ENCODE measurements at places on chromosomes 16 and 17.

DNA sequence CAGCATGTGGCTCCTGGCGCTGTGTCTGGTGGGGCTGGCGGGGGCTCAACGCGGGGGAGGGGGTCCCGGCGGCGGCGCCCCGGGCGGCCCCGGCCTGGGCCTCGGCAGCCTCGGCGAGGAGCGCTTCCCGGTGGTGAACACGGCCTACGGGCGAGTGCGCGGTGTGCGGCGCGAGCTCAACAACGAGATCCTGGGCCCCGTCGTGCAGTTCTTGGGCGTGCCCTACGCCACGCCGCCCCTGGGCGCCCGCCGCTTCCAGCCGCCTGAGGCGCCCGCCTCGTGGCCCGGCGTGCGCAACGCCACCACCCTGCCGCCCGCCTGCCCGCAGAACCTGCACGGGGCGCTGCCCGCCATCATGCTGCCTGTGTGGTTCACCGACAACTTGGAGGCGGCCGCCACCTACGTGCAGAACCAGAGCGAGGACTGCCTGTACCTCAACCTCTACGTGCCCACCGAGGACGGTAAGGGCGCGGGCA, 645 bp downstream of the NLGN2 start:
- DNase-seq = no peak

- DNase-seq = no peak
Observed at GRCh38 chr16:27330542-27330941, 16.8 kb downstream of the IL4R start.

GRCh38 chr17:13865650-13866049, 203.7 kb upstream of the COX10 start:
- DNase-seq = no peak

GRCh38 chr17:32907583-32907982, 20.4 kb upstream of the TMEM98 start:
- DNase-seq = no peak

- DNase-seq = no peak
Observed at GRCh38 chr17:36546418-36547093, 1.8 kb downstream of the GGNBP2 start.

DNA sequence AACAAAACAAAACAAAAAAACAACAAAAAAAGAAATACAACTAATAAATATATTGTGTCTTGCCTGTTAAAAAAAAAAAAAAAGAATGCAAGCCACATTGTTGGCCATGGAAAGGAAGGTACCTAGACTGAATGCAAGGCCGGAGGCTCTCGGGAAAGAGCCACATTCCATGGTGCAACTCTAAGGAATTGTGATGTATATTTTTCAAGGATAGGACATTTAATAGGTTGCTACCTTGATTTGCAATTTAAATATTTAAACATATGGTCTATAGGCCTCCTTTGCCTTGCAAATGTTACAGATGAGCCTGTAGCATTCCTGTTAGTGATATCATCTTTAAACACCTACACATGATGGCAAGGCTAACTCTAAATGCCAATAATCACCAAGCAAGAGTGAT, 650.9 kb downstream of the TOX3 start:
- DNase-seq = no peak

GRCh38 chr16:72785171-72785570, 262.8 kb downstream of the ZFHX3 start:
- DNase-seq = no peak

DNA sequence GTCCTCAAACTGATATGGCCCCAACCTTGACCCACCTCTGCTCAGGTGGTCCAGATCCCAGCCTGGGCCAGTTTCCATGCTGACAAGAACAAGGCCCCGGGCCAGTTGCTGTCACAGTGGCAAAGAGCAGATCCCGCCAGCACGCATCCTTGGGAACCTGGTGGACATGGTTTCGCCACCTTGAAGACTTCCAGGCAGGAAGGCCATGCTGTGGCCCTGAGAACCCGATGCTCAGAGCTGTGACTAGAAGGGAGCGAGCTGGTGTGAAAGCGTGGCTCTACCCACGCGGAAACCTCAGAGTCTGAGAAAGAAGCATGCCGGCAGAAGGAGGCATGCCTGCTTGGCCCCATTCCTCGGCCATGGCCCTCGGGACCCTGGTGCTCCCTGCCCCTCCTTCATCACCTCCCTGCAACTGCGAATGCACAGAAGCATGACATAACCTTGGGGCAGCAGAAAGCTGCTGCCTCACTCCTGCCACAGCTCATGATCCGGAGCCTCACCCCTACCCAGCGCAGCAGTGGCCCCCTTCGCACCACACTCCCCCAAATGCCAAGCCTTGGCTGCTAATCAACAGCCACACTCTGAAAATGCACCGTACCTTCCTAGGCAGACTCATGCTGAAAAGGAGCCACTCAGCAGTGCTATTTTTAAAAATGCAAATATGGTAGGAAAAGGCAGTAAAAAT, 33.2 kb downstream of the UBE2O start:
- DNase-seq = no peak

DNA sequence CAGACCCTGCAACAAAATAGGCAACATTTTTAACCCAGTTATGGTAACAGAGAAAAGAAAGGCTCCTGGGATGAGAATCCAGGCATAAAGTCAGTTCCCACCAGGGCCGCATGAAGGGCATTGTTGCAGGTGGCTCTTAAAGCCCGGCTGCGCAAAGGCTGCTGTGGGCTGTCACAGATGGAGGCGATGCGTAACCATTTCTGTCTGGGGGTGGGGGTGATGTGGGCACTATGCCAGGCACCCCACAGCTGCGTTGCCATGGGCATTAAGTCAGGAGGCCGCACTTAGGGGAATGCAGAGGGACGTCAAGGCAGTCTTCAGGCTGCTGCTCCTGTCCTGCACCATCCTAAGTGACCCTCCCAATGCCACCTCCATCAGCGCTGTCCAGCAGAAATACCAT, 228.4 kb downstream of the CPPED1 start:
- no peak for DNase-seq

Data from activated T-cell treated with anti-CD3 and anti-CD28 coated beads for 24 hours (primary cell).